ENCODE measurements at places on chromosomes 12 and 14.

DNA sequence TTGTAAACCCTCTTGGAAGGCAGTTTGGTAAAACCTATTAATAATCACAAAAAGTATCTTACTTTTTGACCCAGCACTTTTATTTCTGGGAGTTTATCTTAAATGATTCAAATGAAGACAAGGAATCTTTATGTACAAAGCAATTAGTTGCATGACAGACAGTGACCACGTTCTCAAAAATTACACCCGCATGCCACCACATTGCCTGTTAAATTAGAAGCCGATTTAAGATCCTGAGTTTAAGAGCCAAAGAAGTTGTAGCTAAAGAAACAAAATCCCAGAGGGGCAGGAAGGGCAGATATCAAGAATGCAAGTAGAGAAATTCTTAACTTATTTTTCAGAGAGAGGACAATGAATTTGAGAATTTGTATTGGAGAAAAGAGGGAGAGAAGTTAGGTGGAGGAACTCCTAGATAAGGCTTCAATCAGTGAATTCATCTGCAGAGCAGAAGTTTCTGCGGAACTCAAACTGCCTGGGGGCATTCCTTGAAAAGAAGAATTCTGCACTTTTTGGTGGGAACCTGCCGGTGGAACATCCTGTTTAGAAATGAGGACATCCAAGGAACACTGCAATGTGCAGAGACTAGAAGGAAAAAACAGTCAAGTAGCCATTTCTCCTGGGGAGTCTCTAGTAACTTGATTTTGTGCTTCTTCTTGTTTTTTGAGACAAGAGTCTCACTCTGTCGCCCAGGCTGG is 1.1 kb upstream of the RIOX1 start:
- no peak for DNase-seq

DNA sequence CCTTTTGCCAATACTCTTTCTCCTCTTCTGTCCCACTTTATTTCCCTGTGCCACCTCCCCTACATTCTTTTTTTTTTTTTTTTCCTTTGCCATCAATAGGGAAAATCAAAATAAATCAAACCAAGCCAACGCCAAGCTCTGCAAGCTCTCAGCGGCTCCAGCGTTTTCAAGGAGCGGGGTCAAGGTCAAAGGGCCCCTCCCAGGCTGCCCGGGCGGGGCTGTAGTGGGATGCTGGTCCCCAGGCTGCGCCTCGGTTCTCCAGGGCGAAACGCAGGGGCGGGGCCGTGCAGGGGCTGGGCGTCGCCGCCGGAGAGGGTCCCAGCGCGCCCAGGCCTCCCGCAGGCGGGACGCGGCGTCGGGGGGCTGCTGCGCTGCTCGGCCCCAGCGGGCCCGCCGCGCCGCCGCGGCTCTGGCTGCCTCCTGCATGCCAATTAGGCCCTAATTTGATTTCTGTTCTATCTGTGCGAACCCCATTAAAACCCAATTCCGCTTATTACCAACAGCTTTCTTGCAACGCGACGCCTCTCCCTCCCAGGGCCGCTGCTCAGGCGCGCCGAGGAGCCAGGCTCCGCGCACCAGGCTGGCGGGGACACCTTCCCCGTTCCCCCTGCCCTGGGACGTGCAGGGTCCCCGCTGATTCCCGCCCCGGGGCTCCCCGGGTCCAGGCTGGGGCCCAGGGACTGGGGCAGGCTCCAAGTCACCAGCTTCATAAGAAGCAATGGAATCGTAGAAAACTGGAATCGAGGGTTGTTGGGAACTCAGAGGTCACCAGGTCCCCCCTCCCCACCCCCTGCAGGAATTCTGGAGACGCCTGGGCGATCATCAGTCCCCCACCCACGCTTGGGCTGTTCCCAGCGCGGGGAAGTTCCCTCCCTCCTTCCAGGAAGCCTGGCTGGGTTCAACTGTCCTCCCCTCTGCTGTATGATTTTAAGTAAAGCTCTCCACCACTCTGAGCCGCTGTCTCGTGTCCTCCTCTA is 50.7 kb upstream of the MAP1LC3B2 start:
- no peak for DNase-seq

DNA sequence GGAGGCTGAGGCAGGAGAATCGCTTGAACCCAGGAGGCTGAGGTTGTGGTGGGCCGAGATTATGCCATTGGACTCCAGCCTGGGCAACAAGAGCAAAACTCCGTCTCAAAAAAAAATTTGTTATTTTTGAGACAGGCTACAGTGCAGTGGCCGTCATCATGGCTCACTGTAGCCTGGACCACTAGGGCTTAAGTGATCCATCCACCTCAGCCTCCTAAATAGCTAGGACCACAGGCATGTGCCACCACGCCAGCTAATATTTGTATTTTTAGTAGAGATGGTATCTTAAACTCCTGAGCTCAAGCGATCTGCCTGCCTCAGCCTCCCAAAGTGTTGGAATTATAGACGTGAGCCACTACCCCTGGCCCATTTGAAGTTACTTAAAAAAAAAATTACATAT is 966 bp upstream of the PCBP2 start:
- no peak for DNase-seq

- no peak for DNase-seq
Observed at GRCh38 chr14:54649056-54649455, 82.1 kb downstream of the SAMD4A start.
